ENCODE measurements at places on chromosomes 6 and 20. TPM values are rescaled to one million over a fixed set of nuclear protein-coding genes. Genes with fewer than 3 reads are reported as not detected.

The CCN2 gene
- total RNA-seq = 194 TPM

The EYS gene
- not detected for total RNA-seq

The RSPH9 gene
- 0.41 TPM for total RNA-seq

- no peak for DNase-seq
Observed at GRCh38 chr20:19929481-19930145, 87.5 kb upstream of the NAA20 start.

DNA sequence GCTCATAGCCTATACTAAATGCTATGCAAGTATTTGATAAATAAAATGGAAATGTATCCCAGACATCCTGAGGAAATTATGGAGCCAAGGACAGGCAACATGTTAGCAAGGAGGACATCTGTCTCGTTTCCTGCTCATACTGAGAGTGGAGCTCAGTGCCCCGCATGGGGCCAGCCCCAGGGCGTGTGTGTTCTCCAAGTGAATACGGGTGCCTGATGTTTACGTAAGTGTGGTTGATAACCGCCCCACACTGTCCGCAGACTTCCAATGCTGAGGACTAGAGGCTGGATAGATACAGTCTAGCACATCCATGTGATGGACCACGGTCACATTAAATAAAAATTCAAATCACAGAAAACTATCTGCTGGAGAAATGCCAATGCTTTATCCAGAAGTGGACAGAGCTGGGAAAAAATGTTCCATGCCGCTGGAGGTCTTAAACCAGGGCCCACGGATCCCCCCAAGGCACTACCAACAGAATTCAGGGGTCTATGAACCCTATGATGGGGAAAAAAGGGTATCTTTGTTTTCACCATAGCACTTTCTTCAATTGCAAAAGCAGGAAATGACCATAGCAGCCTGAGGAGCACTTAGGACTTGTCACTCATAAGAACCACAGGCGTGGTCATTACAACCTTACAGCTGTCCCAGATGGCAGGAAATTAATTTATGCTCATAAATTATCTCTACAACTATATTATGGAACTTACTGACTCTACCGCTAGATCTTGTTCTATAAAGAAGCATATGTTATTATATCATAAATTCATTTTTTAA is 24.9 kb downstream of the TGM2 start:
- DNase-seq = no peak

DNA sequence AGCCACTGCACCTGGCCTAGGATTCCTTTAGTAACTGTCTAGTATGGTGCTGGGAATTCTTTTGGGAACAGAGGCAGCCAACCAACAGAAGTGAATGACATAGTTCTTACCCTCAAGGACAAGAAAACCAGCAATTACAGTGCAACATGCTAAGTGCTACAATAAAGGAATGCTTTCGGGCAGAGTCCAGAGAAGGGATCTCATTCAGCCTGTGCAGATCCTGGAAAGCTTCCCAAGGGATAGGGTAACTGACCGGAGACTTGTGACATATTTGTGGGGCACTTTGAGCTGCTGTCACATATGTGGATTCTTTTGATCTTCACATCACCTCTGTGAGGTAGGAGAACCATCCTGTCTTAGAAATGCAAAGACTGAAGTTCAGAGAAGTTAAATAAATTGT is 46.8 kb downstream of the C6orf15 start:
- DNase-seq = no peak

GRCh38 chr6:40353197-40353966 is 233.8 kb downstream of the LRFN2 start:
- DNase-seq = no peak

GRCh38 chr6:142845624-142846458 is 99.1 kb downstream of the HIVEP2 start:
- DNase-seq = peak; percentile 76

Data from kidney epithelial cell (primary cell).